Activated CD4-positive, CD25-positive, alpha-beta regulatory T cell treated with anti-CD3 and anti-CD28 coated beads, Interleukin-2, amount 50 U/mL, for 16 hours (primary cell): ENCODE measurements at places on chromosomes 1 and 21.

- no peak for DNase-seq
These were observed 361.1 kb downstream of the HHAT start for GRCh38 chr1:210689826-210690225.

GRCh38 chr1:31005198-31005597, 60.3 kb downstream of the PUM1 start:
- no peak for DNase-seq

GRCh38 chr1:3352299-3352951, 102.0 kb upstream of the ARHGEF16 start:
- no peak for DNase-seq

DNA sequence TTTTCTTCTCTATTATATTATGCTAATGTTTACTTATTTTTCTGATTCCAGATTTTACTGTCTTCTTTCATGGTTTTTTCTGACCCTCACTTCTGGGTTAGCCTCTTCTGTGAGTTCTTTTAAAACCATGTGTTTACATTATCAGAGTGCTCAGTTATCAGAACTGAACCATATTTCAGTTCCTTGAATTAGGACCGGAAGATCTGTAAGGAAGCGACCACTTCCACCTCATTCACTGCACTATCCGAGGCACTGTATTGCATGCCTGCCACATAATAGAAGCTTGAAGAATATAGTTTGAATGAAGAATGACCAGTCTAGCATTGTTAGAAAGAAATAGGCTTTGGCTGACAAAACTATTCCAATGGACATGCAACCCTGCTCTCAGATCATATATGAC, 281.0 kb upstream of the DEPDC1 start:
- DNase-seq: no peak

- no peak for DNase-seq
These were observed 107.0 kb downstream of the RHOU start for GRCh38 chr1:228842094-228842775.

GRCh38 chr21:40215941-40216340, 348.7 kb downstream of the PCP4 start:
- DNase-seq: no peak

GRCh38 chr1:200027264-200027823, at the start of gene NR5A2:
TSS of gene NR5A2 (plus strand) at chr1:200027710. CDS start at chr1:200027848, 138 bp downstream.
- no peak for DNase-seq

GRCh38 chr1:209593747-209594146, 10.2 kb downstream of the CAMK1G start:
- DNase-seq: no peak

DNA sequence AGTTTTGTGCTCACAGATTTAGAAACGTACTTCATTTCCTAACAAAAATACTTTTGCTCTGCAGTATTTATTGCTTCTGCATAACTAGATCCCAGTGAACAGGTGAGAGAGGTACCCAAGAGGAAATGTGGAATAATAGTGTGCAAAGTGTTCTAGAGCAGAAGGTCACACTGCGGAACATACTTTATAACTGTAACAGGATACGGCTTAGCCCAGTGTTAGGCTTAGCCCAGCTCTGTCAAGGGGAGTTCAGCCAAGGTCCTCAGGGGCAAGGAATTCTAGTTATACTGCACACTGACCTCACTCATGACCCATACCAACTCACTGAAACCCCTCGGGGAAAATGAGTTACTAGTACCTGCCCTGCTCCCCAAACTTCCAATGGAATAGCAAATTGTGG, 55.3 kb downstream of the PTPN14 start:
- no peak for DNase-seq

GRCh38 chr1:161096530-161096929, 1.6 kb upstream of the KLHDC9 start:
- no peak for DNase-seq

DNA sequence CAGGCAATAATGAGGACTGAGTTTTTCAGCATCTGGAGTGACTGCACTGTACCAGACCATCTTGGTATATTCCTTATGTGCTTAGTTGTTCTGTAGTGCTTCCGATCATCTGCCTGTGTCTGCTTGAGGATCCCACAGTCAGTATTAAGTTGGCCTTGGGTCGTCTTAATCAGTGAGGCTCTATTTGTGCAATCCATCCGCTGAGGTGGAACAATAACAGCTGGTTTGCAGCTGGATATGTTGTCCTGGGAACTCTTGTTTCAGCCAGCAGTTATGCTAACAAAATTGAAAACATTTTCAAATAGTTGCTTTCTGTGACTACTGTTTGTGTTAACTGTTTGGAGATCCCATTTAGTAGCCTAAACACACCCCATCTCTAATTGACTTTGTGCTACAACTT, 73.7 kb downstream of the LAMC1 start:
- no peak for DNase-seq

DNA sequence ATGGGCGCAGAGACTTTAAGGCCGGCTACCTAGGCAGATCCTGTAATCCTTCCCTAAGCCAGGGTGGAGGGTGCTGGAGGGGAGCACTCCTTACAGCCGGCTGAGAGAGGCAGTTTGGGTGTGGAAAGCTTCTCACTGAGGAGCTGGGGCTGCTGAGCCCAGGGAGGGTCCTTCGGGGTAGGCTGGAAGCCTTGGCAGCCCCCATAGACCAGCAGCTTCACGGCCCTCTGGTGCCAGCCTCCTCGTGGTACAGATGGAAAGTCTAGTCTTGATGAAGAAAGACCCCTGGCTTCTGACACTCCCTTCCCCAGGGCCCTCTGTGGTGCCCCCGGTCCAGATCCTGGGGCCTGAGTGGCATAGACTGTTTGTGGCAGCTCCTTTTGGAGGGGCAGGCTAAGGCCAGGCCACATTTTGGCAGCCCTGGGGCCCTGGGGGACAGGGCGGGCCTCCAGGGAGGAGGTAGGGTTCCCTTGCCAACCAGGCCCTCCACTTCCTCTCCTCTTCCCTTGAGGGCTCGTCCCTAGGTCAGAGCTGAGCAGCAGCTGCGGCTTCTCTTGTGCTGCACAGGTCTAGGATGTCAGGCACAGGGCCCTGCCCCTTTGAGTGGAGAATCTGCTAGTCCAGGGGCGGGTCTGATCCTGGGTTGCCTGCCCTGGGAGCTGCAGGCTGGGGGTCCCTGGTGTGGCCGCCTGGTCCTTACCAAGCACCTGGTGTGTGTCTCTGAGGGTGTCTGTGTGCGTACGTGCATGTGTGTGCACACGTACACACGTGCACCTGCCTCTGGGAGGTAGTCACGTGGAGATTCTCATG, 4.8 kb downstream of the AMPD2 start:
- no peak for DNase-seq

DNA sequence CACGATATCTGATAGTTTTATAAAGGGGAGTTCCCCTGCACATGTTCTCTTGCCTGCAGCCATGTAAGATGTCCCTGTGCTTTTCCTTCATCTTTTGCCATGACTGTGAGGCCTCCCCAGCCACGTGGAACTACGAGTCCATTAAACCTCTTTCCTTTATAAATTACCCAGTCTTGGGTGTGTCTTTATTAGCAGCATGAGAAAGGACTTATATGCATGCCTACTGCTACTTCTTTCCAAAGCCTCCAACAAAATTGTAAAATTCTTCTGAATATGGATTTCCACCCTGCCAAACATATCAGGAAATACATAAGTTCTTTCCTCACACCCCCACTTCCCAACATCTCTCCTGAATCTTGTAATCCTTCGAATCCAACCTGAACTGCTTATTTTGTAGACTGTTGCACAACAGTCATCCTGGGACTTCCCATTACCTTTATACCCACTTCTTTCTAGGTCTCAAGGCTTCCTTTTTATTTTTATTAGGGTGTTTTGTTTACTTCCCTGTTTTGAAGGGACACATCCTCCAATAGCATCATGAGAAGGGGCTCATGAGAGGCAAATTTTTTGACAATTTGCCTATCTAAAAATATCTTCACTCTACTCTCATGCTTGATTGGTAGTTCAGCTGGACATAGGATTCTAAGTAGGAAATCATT, 67.5 kb upstream of the MUTYH start:
- no peak for DNase-seq

GRCh38 chr1:194466706-194467105, 1280.3 kb upstream of the B3GALT2 start:
- no peak for DNase-seq

- no peak for DNase-seq
These were observed 2.6 kb upstream of the FCRL6 start for GRCh38 chr1:159799446-159799985.

DNA sequence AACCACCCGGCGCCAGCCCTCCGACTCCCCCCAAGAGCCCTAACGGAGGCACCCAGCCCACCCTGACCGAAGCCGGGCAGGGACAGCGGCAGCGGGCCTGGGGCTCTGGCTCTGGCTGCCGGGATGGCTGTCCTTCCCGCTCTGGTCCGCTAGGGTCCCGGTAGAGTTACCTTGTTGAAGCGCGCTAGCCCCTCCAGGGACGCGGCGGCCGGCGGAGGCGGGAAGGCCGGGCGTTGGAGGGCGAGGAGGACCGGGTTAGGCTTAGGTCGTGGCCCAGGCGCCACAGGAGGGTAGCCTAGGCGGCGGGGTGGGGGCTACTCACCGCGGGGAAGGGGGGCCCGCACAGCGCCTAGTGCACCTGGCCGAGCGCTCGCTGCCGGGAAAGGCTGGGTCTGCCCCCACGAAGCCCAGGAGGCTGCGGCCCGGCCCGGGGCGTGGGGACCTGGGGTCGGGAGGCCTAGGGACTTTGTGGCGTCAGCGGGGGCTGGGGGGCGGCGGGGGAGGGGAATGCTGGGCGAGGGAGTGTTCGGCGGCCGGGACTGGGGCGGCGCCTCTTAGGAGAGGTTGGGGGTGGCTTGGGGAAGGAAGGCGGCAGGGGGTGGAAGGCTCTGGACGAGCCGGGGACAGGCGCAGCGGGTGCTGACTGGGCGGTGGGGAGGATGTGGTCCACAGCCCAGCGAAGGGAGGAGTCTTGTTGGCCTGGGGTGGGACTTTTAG, at the start of gene TRIM17:
TRIM17 (minus strand) TSS at position 645 of the 717 bp plus-strand sequence. CDS start 1,789 bp downstream, outside the sequence.
- no peak for DNase-seq

GRCh38 chr21:45594721-45595489, 48.6 kb upstream of the PCBP3 start:
- DNase-seq: no peak

DNA sequence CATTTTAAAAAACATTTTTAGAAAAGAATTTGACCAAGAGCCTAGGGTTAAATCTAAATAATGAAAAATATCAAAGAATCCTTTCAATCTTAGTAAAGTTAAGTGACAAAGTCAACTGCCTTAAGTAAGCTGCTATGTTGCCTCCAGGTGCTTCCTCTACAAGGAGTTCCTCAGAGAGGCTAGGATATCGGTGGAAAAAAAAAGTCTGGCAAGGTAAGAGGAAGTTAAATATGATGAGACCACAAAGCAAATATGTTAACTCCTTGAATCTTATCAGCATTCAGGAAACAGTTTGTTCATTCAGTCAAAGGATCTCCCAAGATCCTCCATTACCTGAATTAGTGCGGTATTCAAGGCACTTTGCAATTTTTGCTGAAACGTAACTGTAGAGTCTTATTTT, 563.5 kb downstream of the PTPRC start:
- DNase-seq: no peak

GRCh38 chr1:17887661-17888371, 132.7 kb downstream of the ACTL8 start:
- DNase-seq: no peak
